ENCODE measurements at places on chromosomes 13 and 19. TPM values are rescaled to one million over a fixed set of nuclear protein-coding genes. Genes with fewer than 3 reads are reported as not detected.
A peak's percentile ranks its signal among the peaks of the same experiment; 100 is the strongest.

DNA sequence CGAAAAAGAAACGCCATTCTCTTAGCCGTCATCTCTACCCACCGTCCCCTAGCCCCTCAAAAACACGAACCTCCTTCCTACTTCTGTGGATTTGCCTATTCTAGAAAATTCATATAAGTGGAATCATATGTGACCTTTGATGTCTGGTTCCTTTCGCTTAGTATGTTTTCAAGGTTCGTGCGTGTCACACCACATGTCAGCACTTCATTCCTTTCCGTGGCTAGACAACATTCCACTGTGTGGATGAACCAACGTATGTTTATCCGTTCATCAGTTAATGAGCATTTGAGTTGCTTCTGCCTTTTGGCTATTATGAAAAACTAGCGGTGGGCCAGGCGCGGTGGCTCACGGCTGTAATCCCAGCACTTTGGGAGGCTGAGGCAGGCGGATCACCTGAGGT is 14.0 kb upstream of the PPP1R12C start:
- DNase-seq, result peak; percentile 37
- no peak overlapping the region for H3K4me3 ChIP-seq
- H3K27ac ChIP-seq, result no peak overlapping the region
- H3K4me1 ChIP-seq, result no peaks in the 10 kb centered on the region

DNA sequence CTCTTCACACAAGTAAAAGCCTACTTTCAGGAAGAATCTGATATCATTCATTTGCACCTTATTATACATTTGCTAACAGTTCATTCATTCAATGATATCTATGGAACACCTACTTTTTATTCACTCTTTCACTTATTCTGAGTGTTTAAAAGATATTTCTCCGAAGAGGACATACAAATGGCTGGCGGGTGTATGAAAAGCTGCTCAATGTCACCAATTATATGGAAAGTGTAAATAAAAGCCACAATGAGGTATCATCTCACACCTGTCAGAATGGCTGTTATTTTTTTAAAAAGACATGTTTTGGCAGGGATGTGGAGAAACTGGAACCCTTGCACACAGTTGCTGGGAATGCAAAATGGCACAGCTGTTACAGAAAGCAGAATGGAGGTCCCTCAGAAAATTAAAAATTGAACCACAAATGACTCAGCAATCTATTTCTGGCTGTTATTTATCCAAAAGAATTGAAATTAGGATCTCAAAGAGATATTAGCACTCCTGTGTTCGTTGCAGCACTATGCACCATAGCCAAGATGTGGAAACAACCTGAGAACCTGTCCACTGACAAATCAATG is 127.6 kb upstream of the IRS2 start:
- H3K27me3 ChIP-seq, result peaks cover 11% of the 10 kb centered on the region
- H3K4me1 ChIP-seq, result peaks cover 11% of the 10 kb centered on the region
- no peak for DNase-seq
- no peak overlapping the region for H3K27ac ChIP-seq

- no peak overlapping the region for H3K27ac ChIP-seq
- no peaks in the 10 kb centered on the region for H3K4me1 ChIP-seq
- H3K27me3 ChIP-seq, result no peaks in the 10 kb centered on the region
Observed at GRCh38 chr19:4493104-4493928, 21.2 kb downstream of the HDGFL2 start.

DNA sequence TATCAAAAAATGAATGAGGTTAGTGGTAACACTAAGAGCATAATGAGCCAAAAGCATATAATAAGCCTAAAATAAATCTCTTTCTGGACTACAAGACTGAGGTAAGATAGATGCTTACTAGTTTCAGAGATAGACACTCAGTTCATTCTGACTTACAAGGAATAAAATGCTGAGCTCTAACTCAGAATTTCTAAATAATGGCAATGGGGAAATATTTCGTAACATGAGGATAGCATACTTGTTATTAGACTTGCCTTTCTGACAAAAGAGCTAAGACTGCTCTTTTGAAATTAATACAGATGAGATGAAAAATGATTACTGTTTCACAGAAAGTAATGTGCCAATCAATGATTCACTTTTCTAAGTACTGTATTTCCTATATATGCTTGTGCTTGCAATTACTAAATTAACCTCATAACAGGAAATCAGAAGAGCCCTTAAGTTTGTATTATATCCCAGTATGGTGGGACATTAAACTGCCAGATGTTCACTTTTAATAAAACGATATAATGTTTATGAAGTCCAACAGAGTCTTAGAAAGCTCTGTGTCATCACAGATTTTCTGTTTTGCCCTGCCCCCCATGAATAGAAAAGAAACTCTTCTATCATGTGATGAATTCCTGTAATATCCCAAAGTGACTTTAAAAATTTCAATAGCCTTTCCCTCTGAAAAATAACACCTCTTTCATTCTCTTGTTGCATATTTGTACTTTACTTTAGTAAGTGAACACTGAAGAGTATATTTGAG is 2771.0 kb upstream of the PCDH20 start:
- no peaks in the 10 kb centered on the region for H3K36me3 ChIP-seq
- H3K27ac ChIP-seq, result no peak overlapping the region
- no peaks in the 10 kb centered on the region for H3K27me3 ChIP-seq
- H3K4me1 ChIP-seq, result no peaks in the 10 kb centered on the region
- H3K4me3 ChIP-seq, result no peak overlapping the region

The LRRC63 gene
- total RNA-seq, result not detected

DNA sequence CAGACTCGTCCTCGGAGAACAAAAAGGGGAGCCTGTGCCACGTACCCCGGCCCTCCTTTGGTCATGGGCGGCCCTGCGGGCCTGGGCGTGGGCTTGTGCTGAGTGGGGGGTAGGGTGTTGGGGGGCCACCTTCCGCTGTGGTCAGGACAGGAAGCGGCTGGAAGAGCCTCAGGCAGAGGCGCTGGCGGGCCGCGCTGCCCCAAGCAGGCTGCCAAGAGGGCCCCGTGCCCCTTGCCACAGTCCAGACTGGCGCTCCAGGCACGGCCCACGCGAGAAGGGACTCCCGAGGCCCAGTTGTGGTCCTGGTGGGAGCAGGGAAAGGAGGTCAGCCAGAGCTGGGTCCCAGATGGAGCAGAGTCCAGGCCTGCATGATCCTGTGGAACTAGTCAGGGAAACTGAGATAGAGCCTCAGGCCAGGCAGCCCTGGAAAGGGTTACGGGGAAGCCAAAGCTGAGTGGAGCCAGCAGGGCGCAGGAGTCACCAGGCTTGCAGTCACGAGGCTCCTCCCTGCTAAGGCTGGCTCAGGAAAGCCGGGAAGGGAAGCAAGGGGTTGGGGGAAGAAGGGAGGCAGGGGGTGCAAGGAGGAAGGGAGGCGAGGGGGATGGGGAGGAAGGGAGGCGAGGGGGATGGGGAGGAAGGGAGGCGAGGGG is 135.0 kb downstream of the CRYL1 start:
- H3K27me3 ChIP-seq, result no peaks in the 10 kb centered on the region
- DNase-seq, result peak; percentile 13
- H3K4me1 ChIP-seq, result no peaks in the 10 kb centered on the region
- no peak overlapping the region for H3K27ac ChIP-seq
- no peaks in the 10 kb centered on the region for H3K36me3 ChIP-seq
- no peak overlapping the region for H3K4me3 ChIP-seq

- H3K36me3 ChIP-seq, result no peaks in the 10 kb centered on the region
- H3K4me3 ChIP-seq, result no peak overlapping the region
- no peaks in the 10 kb centered on the region for H3K27me3 ChIP-seq
Observed at GRCh38 chr13:71758828-71759227, 108.2 kb downstream of the DACH1 start.

DNA sequence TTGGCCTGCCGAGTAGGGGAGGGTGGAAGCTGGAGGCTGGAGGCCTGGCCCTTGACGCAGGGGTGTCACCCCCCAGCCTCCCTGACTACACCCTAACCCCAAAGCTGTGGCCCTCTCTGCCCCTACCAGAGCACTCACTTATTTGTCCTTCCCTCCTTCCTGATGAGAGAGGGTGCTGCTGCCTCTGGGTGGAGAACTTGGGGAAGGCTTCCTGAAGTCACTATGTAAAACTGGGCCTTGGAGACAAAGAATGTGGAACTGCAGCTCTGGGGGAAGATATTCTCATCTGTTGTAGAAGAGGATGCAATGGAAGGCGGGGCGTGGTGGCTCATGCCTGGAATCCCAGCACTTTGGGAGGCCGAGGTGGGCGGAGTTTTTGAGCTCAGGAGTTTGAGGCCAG is 485.2 kb downstream of the ZNF536 start:
- no peaks in the 10 kb centered on the region for H3K4me1 ChIP-seq
- H3K27ac ChIP-seq, result no peak overlapping the region
- H3K36me3 ChIP-seq, result no peaks in the 10 kb centered on the region
- H3K4me3 ChIP-seq, result no peak overlapping the region
- DNase-seq, result no peak

All from GM23248 (cell line).